ENCODE measurements at places on chromosomes 1 and 21.

GRCh38 chr1:211614615-211615014 is 35.7 kb upstream of the SLC30A1 start:
- no peak for DNase-seq
- H3K4me3 ChIP-seq = no peak overlapping the region
- no peaks in the 10 kb centered on the region for H3K36me3 ChIP-seq
- H3K4me1 ChIP-seq = no peaks in the 10 kb centered on the region
- H3K27me3 ChIP-seq = no peaks in the 10 kb centered on the region

- H3K27me3 ChIP-seq = no peaks in the 10 kb centered on the region
- DNase-seq = no peak
- no peaks in the 10 kb centered on the region for H3K4me1 ChIP-seq
- H3K27ac ChIP-seq = no peak overlapping the region
- no peaks in the 10 kb centered on the region for H3K36me3 ChIP-seq
- no peak overlapping the region for H3K4me3 ChIP-seq
Observed at GRCh38 chr1:248891758-248892157, 14.3 kb upstream of the PGBD2 start.

DNA sequence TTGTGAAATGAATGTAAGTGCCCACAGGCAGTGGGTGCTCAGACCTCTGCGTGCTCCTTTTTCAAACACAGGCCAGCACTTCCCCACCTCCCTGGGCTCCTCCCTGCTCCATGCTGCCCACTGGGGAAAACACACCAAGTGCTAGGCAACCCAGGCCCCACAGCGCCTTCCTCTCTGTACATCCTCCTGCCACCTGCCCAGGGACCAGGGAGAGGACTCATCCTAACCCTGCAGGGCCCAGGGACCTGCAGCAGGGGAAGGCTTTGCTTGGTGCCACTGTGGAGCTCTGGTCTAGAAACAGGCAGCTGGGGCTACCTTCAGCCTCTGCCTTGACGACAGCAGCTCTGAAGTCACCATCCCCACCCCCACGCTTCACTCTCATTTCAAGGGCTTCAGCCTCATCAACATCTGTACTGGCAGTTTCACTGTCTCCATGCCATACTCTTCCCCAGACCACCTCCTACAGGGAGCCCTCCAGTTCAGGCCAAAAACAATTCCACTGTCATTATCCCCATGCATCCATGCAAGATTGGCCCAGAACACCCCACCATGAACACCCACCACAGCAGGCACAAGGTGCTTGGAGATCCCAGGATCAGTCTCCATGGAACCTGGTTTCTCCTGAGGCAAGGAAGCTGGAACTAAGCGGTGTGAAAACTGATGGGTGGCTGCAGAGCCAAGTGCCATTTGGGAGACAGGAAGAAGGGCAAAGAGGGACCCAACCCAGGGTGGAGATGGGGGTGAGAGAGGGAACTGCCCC is 1.1 kb downstream of the IGSF8 start:
- H3K36me3 ChIP-seq = no peaks in the 10 kb centered on the region
- H3K4me1 ChIP-seq = peaks cover 63% of the 10 kb centered on the region
- no peak for DNase-seq
- H3K4me3 ChIP-seq = no peak overlapping the region
- peak overlapping the region; percentile 91 for H3K27ac ChIP-seq

DNA sequence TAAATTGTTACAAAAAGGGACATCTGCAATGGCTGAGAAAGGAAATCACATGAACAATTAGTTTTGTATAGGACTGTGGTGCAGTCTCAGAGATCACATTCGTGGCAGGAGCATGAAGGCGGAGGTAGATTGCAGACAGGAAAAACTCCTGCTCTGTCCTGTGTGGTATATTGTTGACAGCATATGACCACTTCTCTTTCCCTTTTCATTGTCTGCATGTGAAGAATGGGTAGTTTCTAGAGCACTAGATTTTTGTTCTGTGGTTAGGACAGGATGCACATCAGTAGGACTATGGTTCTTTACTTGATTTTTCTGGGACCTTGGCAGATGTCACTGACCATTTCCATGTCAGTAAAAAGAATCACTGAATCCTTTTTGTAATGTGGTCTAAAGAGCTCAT is 625.9 kb upstream of the PKN2 start:
- H3K4me1 ChIP-seq = no peaks in the 10 kb centered on the region
- no peak for DNase-seq
- no peak overlapping the region for H3K27ac ChIP-seq
- H3K36me3 ChIP-seq = no peaks in the 10 kb centered on the region
- no peak overlapping the region for H3K4me3 ChIP-seq

GRCh38 chr1:196677781-196678509 is 26.1 kb downstream of the CFH start:
- H3K27ac ChIP-seq = no peak overlapping the region
- H3K36me3 ChIP-seq = no peaks in the 10 kb centered on the region
- no peak for DNase-seq
- H3K4me1 ChIP-seq = no peaks in the 10 kb centered on the region
- H3K27me3 ChIP-seq = no peaks in the 10 kb centered on the region
- no peak overlapping the region for H3K4me3 ChIP-seq

DNA sequence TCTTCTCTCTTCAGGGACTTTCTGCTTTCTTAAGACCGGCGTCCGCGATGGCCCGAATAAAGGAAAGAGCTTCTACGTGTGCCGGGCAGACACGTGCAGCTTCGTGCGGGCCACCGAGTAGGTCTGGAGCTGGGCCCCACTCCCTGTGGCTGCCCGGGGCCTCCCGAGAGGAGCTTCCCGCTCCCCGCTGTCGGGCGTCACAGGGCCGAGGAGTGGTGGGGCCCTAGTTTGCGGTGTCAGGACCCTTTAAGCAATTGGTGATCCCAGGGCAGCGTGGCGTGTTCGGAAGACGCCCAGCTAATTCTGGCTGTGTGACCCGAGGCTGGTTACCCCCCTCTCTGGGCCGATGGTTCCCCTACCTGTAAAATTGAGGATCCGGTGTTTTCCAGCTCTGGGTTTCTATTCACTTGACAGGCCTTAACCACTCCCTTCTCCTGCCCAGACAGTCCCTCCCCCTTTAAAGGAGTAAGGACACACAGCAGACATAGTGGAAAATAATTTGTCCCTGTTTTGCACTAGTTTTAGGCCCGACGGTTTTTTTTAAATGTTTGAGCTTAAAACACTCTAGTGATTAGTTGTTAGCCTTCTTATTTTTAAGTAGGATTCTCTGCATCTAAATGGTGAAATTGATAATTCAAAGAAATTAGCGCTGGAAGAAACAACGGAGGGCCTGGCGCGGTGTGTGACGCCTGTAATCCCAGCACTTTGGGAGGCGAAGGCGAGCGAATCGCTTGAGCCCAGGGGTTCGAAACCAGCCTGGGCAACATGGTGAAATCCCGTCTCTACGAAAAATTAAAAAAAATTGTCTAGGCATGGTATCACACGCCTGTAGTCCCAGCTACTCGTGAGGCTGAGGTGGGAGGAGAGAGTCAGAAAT is 553 bp downstream of the TTF2 start:
- H3K27ac ChIP-seq = peak overlapping the region; percentile 84
- H3K4me3 ChIP-seq = peak overlapping the region; percentile 48
- H3K36me3 ChIP-seq = no peaks in the 10 kb centered on the region
- no peaks in the 10 kb centered on the region for H3K27me3 ChIP-seq
- peak; percentile 55 for DNase-seq

GRCh38 chr1:234396092-234396491 is 22.8 kb downstream of the COA6 start:
- no peaks in the 10 kb centered on the region for H3K4me1 ChIP-seq
- H3K27ac ChIP-seq = no peak overlapping the region
- no peaks in the 10 kb centered on the region for H3K36me3 ChIP-seq
- H3K27me3 ChIP-seq = no peaks in the 10 kb centered on the region
- no peak overlapping the region for H3K4me3 ChIP-seq
- DNase-seq = no peak

DNA sequence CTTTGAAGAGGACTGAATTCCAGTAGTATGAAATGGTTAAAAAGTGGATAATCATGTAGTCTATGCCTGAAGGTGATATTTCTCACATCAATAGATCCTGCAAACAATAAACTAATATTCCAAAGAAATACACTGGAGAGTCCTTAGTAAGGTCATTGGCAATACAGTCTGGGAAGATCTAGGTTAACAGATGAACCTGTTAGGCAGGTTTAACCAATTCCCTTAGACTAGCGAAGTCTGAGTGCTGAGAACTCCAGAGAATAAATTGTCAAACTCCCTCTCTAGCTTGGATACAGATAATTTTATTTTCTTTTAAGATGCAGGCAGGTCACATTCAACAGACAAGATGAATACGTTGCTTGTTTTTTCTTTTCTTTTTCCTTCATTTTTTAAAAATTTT is 2.4 kb downstream of the GPR157 start:
- no peak overlapping the region for H3K27ac ChIP-seq
- no peak for DNase-seq
- no peak overlapping the region for H3K4me3 ChIP-seq
- no peaks in the 10 kb centered on the region for H3K36me3 ChIP-seq
- peaks cover 30% of the 10 kb centered on the region for H3K4me1 ChIP-seq

DNA sequence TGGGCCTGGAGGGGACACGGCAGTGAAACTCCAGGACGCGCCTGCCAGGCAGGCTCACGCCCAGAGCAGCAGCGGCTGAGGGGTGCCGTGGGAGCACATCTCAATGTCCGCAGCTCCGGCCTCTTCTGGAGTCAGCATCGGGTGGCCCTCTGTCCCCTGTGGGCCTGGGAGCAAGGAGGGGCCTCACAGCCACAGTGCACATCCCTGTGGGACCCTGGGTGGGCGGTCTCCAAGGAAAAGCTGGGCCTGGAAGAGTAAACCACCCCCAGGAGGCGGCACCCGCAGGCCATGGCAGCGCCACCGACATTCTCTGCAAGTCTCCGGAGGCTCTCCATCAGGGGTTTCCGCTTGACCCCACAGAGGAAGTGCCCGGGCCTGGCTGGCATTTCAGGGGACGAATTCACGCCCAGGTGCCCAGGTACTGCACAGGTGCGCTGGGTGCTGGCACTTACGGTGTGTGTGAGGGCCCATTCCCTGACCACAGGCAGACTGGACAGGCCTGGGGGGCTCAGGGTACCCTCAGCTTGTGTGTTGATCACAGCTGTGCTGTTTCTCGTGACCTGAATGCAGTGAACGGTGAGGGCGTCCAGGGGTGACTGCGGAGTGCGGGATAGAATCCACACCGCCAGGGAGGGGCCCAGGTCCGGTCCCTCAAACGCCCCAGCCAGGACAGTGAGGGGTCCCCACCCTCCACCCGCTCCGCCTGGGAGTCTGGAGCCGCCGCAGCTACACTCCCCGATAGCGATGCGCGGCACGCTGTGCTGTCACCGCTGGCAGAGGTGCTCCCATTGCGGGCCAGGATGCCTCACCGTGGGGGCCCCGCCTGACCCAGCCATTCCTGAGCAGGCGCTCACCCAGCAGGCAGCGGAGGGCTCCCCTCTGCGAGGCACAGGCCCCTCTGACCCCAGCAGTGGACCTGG is 16.6 kb upstream of the RNF223 start:
- no peak overlapping the region for H3K27ac ChIP-seq
- no peaks in the 10 kb centered on the region for H3K27me3 ChIP-seq
- H3K36me3 ChIP-seq = no peaks in the 10 kb centered on the region
- no peak for DNase-seq
- H3K4me3 ChIP-seq = no peak overlapping the region

DNA sequence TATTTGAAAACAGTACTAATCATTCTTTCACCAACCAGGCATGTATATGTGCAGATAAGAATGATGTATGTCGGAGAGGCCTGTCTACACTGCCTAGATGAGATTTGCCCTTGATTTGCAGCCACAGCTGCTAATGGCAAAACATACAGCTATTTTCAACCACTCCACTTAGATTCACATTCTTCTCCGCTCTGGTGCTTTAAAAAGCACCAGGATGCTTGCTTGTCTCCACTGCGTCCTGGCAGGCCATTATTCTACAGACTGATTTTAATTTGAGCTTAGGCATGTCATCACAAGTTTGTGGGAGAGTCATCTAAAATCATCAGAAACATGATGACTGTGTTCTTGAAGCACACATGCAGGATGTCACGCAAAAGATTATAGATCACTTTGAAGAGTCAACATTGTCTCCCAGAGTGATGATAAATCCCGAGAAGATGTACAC is 119.0 kb upstream of the NRIP1 start:
- H3K4me1 ChIP-seq = no peaks in the 10 kb centered on the region
- H3K36me3 ChIP-seq = no peaks in the 10 kb centered on the region
- no peak for DNase-seq
- no peak overlapping the region for H3K4me3 ChIP-seq
- no peaks in the 10 kb centered on the region for H3K27me3 ChIP-seq

DNA sequence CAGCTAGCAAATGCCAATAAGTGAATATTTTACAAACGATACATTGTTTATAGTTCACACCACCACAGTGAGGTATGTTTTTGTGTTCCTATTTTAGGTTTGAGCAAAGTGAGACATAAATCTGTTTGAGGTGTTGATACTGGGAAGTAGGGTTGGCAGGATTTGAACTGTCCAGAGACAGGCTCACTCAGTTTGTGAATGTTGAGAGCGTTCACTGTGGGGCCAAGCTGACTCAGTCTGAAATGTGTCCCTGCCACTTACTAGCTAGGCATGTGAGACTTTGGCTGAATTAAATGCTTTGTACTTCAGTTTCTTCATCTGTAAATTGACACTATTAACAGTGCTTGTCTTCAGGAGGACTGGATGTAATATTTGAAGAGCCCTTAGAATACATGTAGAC is 35.1 kb downstream of the DIRAS3 start:
- DNase-seq = no peak
- H3K4me1 ChIP-seq = no peaks in the 10 kb centered on the region
- H3K4me3 ChIP-seq = no peak overlapping the region
- no peak overlapping the region for H3K27ac ChIP-seq
- no peaks in the 10 kb centered on the region for H3K27me3 ChIP-seq

- H3K4me3 ChIP-seq = no peak overlapping the region
- no peaks in the 10 kb centered on the region for H3K27me3 ChIP-seq
- peak overlapping the region; percentile 42 for H3K27ac ChIP-seq
- peaks cover 10% of the 10 kb centered on the region for H3K4me1 ChIP-seq
Observed at GRCh38 chr1:221439747-221440501, 302.0 kb downstream of the DUSP10 start.

GRCh38 chr1:67753776-67754525 is 69.0 kb downstream of the GADD45A start:
- no peaks in the 10 kb centered on the region for H3K36me3 ChIP-seq
- H3K27me3 ChIP-seq = no peaks in the 10 kb centered on the region

- no peaks in the 10 kb centered on the region for H3K27me3 ChIP-seq
- no peaks in the 10 kb centered on the region for H3K36me3 ChIP-seq
- DNase-seq = no peak
- H3K4me3 ChIP-seq = no peak overlapping the region
- H3K4me1 ChIP-seq = no peaks in the 10 kb centered on the region
Observed at GRCh38 chr1:229195246-229195645, 75.7 kb upstream of the RAB4A start.

GRCh38 chr1:95752515-95753381 is 518.7 kb downstream of the RWDD3 start:
- no peak for DNase-seq
- H3K36me3 ChIP-seq = no peaks in the 10 kb centered on the region
- no peaks in the 10 kb centered on the region for H3K27me3 ChIP-seq
- no peaks in the 10 kb centered on the region for H3K4me1 ChIP-seq
- no peak overlapping the region for H3K4me3 ChIP-seq

- DNase-seq = no peak
- no peaks in the 10 kb centered on the region for H3K4me1 ChIP-seq
- no peaks in the 10 kb centered on the region for H3K36me3 ChIP-seq
Observed at GRCh38 chr1:39722495-39722894, 16.2 kb upstream of the PPIE start.
